Kidney capillary endothelial cell (primary cell): ENCODE measurements at places on chromosomes 1 and 21.

DNA sequence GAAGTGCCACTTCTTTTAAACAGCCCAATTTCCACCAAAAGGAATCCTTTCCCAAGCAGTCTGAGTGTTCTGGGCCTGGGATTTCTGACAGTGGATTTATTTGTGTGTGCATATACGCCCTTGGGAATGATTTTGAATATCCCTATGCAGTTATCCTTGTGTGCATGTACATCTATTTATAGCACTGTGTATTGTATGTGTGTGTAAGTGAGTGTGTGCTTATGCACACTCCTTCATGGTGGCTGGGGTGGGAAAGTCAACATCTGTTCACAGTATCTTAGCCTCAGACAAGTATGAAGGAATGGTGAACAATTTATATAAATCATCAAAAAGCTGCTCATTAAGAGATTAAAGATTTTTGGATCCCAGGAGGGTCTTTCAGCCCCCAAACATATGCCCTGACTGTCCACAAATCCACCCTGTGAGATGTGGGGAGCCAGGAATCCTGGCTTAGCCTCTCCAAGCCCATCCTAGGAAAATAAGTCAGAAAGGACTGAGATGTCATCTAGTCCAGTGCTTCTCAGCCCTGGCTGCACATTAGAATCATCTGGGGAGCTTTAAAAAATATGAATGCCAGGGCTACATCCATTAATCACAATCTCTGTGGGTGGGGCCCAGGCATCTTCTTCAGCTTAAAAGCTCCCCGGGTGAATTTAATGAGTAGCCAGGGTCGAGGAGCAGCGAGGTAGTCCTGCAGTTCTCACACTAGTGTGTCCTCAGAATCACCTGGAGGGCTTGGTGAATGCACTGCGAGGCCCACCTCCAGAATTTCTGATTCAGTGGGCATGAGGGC is 101.4 kb downstream of the PLXNA2 start:
- no peak for DNase-seq

DNA sequence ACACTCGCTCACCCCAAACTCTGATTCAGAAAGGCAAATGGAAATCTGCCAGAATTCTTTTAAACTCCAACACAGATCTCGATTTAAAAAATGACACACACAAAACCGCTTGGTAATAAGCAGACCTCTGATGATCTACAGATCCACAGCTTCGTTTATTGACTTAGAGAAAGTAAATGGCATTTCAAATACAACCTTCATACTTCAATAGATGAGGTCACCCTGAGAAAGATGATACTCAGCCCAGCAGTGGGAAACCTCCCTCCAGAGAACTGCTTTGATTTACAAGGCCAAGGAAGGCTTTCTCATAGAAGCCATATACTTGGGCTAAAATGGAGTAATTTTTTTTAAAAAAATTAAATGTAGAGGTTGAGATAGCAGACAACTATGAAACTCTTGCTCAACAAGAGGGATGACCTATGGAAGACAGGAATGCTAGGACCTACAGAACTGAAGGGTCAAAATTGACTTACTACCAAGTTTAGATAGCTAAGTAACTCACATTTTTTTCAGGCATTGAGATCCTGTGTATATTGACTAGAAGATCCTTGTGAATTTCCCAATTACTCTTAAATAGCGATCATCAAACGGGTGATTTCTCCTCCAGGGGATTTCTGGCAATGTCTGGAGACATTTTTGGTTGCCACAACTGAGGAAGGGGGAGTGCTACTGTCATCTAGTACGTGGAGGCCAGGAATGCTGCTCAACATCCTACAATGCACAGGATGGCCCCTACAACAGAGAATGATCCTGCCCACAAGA is 143.9 kb downstream of the CLIC6 start:
- no peak for DNase-seq

DNA sequence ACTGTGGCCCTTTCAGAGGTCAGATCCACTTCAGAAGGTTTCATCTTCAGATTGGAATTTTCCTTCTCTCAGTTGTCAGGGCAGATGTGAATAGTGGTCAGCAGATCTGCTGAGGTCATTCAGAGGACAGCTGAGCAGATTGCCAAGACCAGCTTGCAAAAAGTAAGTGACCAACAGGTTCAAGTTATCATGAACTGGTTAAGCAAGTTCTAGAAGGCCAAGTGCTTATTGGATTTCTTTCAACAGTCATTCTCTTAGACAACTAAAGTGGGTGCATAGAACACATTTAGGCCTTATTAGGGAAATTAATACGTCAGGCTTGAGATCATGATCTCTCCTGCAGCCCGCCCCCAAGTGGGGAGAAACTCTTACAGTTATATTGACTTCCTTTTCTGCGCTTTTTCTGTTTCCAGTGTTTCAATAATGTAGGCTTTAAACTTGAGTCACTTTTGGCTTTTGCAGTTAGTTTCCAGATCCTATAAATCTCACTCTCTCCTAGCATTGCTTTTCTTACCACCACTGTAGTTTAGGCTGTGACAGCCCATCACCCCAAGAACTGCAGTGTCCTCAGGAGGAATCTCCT is 96.4 kb downstream of the C1orf21 start:
- no peak for DNase-seq

DNA sequence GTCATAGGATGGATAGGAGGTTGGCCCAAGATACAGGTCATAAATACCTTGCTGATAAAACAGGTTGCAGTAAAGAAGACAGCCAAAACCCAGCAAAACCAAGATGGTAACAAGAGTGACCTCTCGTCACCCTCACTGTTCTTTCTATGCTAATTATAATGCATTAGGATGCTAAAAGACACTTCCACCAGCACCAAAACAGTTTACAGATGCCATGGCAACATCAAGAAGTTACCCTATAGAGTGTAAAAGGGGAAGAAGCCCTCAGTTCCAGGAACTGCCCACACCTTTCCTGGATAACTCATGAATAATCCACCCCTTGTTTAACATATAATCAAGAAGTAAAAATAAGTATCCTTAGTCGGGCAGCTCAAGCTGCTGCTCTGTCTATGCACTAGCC is 671.9 kb downstream of the PTPRC start:
- DNase-seq = no peak

DNA sequence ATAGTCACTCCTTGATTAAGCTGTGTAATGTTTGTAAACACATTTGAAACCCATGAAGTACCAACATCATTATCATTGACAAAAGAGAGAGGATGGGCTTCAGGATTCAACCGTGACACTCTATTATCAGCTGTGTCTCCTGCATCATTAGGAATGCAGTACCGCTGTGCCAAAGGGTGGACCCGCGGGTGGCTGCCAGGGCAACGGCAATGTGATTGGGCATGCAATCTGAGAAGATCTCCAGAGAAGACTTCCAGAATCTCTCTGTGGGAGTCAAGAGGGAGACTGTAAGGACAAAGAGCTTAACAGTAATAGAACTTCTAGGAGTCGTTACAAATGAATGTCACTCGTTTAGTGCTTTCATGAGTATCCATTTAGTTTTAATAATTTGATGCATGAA is 97.9 kb downstream of the USH2A start:
- no peak for DNase-seq

DNA sequence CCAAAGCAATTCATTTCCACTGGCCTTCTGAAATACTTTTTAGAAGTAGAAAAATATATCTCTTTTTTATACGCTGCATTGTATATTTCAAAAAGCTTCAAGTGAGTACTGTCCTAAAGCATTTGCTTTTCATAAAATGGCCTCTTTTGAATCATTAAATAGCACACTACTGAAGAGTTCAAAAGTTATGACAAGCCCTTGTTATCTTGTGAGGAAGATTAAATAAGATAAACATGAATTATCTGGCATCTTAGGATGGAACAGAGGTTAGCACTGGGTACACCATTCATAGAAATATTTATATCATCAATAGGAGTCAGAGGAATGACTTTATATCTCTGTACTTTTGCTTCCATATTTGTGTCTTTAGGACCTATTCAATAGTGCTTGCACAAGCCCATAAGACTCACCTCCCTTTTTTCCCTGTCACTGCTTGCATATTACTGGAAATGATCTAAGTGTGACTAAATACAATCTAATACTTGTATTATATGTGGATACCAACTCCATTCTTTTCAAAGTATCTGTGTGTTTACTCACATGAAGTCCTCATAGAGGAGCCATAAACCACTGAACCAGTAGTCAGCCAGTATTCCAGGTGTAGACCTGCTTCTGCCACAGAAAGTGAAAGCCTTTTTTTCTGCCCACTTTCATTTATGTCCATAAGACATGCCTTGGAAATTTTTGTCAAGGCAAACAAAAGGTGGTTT is 274.2 kb upstream of the C1orf105 start:
- peak; percentile 56 for DNase-seq

DNA sequence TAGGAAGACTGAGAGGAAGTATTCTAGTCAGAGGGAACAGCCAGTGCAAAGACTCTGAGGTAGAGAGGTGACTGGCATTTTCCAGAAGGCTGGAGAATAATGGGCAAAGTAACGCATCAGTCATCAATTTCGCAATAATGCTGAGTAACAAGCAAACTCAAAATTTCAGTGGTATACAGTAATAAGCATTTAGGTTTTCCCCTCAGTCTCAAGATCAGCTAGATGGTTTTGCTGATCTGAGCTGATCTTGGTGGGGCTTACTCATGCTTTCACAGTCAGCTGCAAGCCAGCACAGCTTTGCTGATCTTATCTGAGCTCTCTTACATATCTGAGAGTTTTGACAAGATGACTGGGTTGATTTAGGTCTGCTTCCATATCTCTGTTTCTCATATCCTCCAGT is 108.7 kb downstream of the TSEN15 start:
- DNase-seq = no peak
